ENCODE measurements at places on chromosomes 16 and 17.

GRCh38 chr17:78990349-78991016 lies 10.8 kb upstream of the LGALS3BP start:
- no peak for DNase-seq

DNA sequence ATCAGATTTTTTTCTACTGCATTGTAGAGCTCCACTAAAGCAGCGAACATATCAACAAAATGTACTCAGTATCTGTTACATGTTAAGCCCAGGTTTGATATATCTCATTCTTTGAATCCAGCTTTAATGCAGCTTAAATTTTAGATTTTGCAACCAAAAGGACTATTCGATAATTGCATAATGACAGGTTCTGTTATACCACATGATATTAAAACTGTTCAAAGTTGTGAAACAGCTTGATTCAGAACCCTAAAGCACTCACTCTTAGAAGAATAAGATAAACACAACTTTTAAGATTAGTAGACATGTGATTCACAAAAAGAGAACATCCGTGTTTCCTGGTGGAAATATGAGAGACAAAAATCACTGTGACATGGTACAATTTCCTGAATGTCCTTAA lies 427.9 kb downstream of the CDH11 start:
- no peak for DNase-seq

GRCh38 chr17:7146115-7146514 lies 31.5 kb upstream of the ASGR2 start:
- DNase-seq: no peak

DNA sequence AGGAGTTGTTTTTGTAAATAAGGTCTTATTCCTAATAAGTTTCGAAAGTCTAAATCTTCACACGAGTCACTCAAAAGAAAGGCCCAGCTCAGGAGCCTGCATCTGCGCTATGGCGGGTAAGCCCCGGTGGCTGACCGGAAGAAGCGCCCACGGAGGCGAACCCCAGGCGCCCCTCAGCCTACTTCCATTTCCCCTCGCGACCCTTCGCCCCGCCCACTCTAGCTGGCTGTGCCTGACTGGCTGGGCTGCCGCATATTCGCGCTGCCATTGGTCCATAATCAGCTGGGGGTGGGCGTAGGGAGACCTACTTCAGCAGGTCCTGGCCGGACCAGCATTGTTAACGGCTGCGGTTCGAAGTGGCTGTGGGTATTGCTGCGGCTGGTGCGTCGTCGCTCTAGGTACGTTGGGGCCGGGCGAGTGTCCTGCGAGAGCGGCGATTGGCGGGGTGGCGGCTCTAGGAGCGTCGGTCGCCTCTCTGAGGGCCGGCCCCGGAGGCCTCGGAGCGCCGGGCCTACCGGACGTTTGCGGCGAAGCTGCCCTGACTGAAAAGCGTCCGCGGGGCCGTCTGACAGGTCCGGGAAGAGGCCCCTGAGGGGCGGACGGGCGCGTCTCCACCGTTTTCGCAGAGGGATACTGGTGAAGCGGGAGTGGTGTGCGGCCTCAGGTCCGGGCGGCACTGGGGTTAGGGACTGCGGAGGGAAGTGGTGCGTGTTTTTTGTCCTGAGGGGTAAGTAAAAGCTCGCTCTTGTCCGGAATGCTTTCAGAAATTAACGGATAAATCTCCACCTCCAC lies at the start of gene ATF7IP2:
Gene ATF7IP2, plus strand, starts transcription at position 337 of the 792 bp plus-strand sequence. CDS start 44,560 bp downstream, outside the sequence.
- DNase-seq: peak; percentile 63

DNA sequence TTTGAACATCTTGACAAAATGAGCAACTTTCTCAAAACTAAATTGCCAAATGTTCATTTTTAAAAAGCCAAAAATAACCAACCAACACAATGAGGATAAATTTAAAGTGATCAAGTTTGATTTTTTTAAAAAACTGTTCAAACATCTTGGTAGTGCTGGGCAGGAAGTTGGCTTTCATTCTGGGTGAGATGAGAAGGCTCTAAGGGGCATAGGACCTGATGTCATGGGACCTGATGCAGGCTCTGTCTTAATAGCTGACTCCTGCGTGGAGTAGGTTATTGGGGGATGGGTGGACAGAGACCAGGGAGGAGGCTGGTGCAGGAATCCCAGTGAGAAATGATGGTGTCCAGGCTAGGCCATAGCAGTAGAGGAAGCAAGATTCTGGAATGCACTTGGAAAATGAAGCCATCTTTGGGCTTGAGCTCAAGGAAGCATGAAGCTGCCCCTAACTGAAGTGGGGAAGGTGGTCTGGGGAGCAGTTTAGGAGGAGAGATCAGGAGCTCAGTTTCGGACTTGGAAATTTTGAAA lies 20.4 kb downstream of the NLRC5 start:
- DNase-seq: no peak

- DNase-seq: no peak
Measured at GRCh38 chr17:4886830-4887229, 12.5 kb upstream of the C17orf107 start.

GRCh38 chr16:83983491-83983890 lies 15.4 kb downstream of the NECAB2 start:
- no peak for DNase-seq

DNA sequence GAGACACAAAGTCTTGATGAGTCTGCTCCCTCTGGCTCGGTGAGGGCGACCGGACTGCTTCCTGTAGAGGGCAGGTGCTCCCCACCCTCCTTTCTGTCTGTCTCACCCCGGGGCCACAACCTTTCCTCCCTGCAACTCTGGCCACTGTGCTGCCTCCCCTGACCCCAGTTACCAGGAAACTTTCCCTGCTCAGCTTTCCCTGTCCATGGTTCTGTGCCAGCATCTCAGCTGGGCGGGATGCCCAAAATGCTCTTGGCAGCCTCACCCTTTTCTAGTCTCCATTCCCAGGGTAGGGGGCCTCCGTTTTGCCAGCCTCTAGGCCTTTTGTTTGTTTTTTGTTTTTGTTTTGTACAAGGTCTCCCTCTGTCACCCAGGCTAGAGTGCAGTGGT lies 1.4 kb downstream of the PLD2 start:
- peak; percentile 83 for DNase-seq

- DNase-seq: no peak
Measured at GRCh38 chr17:8072729-8073461, 14.6 kb downstream of the ALOX12B start.

DNA sequence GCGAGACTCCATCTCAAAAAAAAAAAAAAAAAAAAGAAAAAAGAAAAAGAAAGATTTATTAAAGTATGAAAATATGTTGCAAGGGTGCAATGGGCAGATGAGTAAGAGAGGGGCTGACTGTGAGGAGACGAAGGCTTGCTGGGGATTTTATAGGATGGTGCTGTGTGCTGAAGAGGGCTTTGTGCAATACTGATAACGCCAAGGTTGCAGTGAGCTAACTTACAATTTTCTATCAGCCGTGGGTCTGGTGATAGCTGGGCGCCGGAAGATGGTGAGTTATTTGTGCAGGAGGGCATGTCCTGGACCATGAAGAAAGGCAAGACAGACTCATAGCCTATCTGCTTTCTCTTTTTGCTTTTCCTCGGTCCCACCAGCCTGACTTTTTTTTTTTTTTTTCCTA lies 281.1 kb downstream of the MAP2K6 start:
- DNase-seq: no peak

- DNase-seq: no peak
Measured at GRCh38 chr16:23557779-23558702, 514 bp downstream of the UBFD1 start.

DNA sequence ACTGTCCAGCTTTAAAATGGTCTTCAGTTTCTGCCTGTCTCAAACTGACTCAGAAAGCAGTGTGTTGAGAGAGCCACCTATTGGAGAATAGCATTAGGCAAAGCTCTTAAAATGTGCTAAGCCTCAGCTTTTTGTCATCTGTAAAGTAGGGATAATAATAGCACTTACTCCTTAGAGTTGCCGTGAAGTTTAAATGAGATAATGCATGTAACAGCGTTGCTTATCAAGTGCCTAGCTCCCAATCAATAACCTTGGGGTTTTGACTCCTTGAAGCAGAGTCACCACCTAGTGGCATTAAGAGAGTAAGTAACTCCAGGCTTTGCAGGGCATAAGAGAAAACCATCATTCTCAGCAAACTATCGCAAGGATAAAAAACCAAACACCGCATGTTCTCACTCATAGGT lies 163.3 kb downstream of the HS3ST2 start:
- DNase-seq: no peak

GRCh38 chr16:79272141-79272577 lies 328.4 kb downstream of the MAF start:
- DNase-seq: no peak

GRCh38 chr16:51050377-51050706 lies 100.7 kb downstream of the SALL1 start:
- DNase-seq: no peak

- DNase-seq: peak; percentile 70
Measured at GRCh38 chr16:74774223-74775139, at the start of gene FA2H. Gene FA2H (minus strand): TSS chr16:74774820. CDS start chr16:74774755, 65 bp downstream.

- DNase-seq: no peak
Measured at GRCh38 chr16:48537275-48537674, 72.7 kb downstream of the N4BP1 start.

DNA sequence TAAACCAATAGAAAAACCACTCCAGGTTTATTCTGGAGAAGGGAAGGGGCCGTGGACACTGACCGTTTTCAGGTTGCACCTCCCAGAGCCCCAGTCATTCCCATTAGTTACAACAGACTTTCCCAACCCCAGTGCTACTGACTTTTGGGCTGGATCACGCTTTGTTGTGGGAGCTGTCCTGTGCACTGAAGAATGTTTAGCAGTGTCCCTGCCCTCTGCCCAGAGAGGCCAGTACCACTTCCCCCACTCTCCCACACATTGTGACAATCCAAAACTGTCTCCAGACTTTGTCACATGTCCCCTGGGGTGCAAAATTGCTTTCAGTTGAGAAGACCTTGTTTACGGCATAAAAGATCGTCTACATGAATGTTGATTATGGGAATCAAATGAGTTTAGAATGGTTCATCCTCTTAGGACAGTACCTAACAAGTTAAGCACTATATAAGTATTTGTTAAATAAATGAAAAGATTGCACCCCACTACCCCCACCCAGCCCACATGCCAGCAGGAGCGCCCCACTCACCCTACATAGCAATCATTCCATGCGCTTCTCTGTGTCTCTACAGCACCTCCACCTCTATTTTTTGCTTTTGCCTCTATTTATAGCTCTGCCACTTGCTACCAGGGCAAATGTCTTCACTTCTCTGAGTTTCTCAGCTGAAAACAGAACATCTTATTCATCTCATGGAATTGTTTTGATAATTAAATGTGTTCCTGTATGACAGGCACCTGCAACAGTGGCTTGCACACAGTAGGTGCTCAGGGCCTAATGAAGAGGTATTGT lies 104.9 kb downstream of the AXIN2 start:
- DNase-seq: no peak

- DNase-seq: no peak
Measured at GRCh38 chr17:53607475-53607874, 215.3 kb upstream of the KIF2B start.

GRCh38 chr17:83053739-83054451 lies 25.5 kb upstream of the METRNL start:
- DNase-seq: no peak

DNA sequence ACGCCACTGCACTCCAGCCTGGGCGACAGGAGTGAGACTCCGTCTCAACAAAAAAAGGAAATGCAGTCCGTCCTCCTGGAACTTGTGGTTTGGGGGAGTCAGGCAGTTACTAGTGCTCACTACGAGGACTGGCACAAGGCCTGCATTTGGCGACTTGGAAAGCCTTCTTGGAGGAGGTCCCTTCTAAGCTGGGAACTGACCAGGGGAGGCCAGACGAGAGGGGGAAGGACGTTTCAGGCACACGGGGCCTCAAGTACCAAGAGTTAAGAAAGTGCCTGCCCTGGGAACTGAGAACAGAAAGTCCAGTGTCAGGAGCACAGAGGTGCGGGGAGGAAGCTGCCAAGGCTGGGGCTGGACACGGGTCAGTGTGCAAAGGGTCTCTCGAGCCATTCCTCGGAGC lies 89.9 kb downstream of the ABR start:
- DNase-seq: peak; percentile 83

DNA sequence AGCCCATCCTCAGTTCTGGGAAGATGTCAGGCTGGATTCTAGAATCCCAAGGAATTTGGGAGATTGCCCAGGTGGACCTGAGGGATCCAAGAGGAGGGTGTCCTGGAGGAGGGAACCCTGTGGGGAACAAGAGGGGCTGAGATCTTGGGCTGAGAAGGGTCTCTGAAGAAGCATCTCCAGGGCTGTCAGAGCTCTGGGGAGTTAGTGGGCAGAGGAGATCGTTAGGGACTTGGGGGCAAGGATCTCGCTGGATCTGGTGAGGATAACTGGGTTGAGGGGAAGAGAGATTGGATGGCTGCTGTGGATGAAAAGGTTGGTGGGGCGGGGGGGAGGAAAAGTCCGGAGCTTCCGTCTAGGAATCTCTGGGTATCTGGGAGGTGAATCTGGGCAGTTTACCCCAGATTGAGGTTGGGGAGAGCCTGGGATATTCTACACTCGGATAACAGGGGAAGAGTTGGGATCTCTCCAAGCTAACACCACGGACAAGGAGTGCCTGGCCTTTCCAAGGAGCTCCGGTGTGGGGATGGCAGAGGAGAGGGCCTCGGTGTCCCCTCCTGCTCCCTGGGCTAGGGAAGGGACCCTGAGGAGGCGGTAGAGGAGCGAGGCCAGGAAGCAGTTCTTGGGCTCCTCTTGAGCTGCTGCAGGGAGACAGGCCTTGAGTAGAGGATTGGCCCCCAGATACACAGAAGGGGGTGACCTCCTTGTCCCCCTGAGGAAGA lies 1.7 kb downstream of the FBXL19 start:
- no peak for DNase-seq

- no peak for DNase-seq
Measured at GRCh38 chr16:50681021-50681885, at the start of gene SNX20. Gene SNX20 (minus strand): TSS chr16:50681312. CDS start chr16:50677526, 3,786 bp downstream.

- DNase-seq: no peak
Measured at GRCh38 chr17:11928436-11928835, 68.8 kb downstream of the ZNF18 start.

GRCh38 chr16:59543641-59544040 lies 809.5 kb upstream of the GOT2 start:
- no peak for DNase-seq

DNA sequence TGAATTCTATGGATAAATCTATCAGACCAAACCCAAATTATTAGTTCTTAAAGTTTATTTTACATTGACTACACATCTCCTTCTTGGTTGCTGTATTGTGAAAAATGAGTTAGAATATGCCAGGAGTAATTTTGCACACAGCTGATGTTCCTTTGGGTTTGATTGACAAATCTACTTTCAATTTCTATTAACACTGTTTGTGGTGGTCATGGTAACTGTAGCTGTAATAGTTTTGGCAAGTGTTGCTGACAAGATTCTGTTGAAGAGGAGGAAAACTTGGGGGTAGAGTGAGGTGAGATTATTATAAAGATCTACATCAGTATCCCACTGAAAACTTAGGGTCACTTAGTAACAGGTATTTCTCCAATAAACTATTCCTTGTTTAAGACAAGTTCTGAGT lies 30.3 kb downstream of the MRTFB start:
- DNase-seq: no peak

DNA sequence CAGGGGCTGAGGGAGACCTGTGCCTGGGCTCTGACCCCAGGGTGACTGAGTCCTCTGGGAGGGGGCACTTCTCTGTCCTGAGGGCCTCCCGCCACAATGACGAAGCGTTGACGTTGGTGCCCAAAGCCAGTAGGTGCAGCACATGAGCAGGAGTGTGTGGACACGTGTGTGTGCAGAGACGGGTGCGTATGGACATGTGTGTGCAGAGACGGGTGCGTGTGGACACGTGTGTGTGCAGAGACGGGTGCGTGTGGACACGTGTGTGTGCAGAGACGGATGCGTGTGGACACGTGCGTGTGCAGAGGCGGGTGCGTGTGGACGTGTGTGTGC lies 726 bp upstream of the CD7 start:
- no peak for DNase-seq

- no peak for DNase-seq
Measured at GRCh38 chr17:4759776-4760236, 11.9 kb upstream of the TM4SF5 start.

- DNase-seq: no peak
Measured at GRCh38 chr17:39617100-39617445, 9.4 kb upstream of the NEUROD2 start.

- DNase-seq: peak; percentile 1
Measured at GRCh38 chr16:11949527-11949926, 7.7 kb upstream of the NPIPB2 start.

Data from anterior cingulate cortex (tissue), 58 donors.